Coronary artery (tissue), 2 donors: ENCODE measurements at places on chromosomes 1 and 21.

GRCh38 chr1:97563926-97564325 is 356.9 kb downstream of the DPYD start:
- no peak for DNase-seq

DNA sequence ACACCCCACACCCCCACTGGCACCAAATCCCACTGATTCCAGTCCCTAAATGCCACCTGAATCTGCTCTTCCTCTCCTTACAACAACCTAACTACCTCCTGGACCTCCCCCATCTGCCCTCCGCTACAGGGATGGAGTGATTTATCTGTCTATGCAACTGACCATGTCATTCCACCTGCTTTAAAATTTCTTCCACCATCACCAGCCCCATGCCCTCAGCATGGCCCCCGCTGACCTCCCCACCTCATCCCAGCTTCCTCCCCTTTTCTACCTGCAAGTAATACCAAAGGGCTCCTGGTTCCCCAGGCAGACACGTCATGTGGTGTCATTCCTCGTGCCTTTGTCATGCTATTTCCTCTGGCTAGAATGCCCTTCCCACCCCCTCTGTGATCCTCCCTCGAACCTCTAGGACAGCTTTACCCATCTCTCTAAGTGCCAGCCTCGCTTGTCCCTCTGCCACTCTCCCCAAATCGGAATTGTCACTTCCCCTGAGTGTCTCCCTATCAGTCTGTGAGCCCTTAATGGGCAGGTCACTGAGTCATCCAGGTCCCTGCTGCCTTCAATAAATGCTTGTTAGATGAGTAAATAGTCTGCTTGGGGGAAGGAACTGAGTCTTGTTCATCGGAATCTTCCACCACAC is 3.7 kb downstream of the GJB4 start:
- no peak for DNase-seq

DNA sequence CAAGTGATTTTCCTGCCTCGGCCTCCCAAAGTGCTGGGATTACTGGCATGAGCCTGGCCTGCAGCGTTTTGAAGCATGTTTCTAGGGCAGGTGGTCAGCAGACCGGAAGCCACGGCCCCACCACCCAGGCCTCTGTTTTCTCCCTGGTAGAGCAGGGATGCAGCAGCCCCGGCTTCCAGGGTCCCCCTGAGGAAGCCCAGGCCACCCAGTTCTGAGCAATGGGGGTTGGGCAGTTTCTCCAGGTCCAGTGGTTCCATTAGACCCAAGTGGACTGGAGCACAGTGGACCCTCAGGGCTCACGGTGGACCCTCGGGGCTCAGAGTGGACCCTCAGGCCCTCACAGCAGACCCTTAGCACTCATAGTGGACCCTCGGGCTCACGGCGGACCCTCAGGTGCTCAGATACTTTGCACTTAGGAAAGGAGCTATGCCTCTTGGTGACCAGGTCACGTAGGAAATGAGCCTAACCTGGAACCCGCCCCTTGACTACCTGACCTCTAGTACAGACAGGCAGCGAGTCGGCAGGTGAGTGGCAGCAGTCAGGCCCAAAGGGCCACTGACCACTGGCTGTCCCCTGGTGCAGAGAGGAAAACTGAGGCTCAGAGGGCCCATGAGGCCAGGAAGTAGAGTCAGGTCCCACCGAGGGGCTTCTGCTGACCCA is 4.6 kb upstream of the FNDC10 start:
- no peak for DNase-seq

GRCh38 chr1:95506736-95507414 is 272.9 kb downstream of the RWDD3 start:
- no peak for DNase-seq

- DNase-seq = no peak
These were observed 27.1 kb upstream of the DAB1 start for GRCh38 chr1:57450981-57451380.

DNA sequence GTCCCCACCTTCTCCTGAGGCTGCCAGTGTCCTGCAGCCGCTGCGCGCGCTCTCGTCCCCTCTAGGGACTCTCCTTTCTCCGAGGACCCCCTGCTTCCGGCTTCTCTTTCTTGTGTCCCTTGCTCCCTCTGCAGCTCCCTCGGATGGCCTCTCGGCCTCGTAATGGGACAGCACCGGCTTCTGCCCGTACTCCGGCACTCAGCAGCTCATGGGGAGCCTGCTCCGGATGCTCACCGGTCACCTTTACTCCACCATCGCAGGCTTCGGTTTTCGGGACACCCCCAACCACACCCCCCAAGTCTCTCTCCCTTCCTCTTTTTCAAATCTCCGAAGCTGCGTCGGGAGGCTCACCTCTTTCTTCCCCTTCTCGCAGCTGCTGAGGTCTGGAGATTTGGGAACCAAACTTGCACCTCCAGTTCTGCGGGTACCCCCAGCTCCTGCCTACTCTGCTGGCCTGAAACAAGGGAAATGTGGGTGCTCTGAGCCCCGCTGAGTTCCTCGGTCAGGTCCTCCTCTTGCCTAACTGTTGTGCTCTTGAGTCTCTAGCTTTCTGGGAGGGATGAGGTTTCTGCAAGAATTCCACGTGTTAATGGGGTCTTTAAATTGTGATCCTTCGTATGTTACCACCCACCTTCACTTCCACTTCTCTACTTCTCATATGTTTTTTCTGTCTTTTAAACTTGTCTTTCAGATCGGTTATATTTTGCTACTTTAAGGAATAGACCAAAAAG is 930 bp downstream of the CDC14A start:
- DNase-seq = peak; percentile 81

GRCh38 chr1:113281550-113281949 is 108.8 kb upstream of the MAGI3 start:
- DNase-seq = no peak
